ENCODE measurements at places on chromosomes 6 and 20.

GRCh38 chr20:56827763-56828162 lies 198.7 kb downstream of the TFAP2C start:
- no peak for DNase-seq

DNA sequence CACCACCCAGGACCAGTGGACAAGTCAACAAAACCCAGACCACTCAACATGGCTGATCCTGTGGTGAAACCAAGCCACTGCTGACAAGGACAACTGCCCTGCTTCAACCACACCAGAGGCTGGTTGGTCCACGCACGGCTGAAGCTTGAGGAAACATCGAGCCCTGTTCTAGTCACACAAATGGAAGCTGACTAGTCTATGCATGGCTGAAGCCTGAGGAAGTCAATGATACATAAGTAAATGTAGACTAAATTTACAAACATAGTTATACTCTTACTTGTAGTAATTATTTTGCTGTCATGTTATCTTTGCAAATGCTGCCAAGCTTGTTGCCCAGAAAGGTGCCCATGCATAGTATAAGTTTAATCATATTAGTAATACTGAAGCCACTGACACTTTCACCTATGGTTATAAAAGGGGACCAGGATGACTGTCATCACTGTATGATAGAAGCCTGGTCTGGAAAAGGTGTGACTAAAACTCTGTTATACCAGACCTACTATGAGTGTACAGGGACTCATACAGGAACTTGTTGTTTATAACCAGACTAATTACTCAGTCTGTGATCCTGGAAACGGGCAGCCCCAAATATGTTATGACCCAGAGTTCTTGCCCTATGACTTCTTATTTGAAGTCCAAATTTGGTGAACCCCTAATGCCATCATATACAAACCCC lies 5.6 kb downstream of the IL22RA2 start:
- DNase-seq: no peak

DNA sequence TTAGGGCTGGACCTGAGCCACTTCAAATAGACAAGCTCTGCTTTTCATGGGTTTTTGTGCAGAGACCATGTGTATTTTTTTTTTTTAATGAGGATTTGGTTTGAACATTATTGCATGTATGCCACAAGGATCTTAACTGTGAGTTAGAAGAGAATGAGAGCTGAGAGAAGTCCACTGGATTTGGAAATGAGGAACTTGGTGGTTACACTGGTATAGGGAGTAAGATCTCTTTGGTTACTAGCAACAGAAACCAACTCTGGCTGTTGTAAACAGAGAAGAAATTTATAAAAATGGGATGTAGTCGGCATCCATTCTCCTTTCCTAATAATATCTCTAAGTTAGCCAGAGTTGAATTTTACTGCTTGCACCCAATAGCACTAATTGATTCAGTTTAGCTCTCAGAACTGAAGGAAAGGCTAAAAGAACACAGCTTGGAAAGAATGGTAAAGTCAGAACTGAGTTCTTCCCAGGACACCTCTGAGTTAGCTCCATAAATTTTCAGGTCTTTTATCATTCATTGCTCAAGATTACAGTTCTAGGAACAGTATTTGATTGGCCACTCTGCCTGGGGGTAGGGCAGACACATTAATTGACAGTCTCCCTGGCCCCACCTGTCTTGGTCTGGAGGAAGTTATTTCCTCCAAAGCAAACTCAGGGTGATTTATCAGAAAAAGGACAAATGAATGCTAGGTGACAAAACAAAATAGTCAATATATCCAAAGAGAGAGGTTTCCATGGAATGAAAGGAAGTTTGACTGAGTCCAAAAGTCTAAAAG lies 3.9 kb upstream of the WFDC2 start:
- DNase-seq: no peak

- DNase-seq: no peak
Measured at GRCh38 chr6:12937971-12938370, 221.4 kb downstream of the PHACTR1 start.

- no peak for DNase-seq
Measured at GRCh38 chr6:136866872-136867416, 44.6 kb downstream of the PEX7 start.

- DNase-seq: no peak
Measured at GRCh38 chr6:163876391-163876790, 461.9 kb downstream of the QKI start.

DNA sequence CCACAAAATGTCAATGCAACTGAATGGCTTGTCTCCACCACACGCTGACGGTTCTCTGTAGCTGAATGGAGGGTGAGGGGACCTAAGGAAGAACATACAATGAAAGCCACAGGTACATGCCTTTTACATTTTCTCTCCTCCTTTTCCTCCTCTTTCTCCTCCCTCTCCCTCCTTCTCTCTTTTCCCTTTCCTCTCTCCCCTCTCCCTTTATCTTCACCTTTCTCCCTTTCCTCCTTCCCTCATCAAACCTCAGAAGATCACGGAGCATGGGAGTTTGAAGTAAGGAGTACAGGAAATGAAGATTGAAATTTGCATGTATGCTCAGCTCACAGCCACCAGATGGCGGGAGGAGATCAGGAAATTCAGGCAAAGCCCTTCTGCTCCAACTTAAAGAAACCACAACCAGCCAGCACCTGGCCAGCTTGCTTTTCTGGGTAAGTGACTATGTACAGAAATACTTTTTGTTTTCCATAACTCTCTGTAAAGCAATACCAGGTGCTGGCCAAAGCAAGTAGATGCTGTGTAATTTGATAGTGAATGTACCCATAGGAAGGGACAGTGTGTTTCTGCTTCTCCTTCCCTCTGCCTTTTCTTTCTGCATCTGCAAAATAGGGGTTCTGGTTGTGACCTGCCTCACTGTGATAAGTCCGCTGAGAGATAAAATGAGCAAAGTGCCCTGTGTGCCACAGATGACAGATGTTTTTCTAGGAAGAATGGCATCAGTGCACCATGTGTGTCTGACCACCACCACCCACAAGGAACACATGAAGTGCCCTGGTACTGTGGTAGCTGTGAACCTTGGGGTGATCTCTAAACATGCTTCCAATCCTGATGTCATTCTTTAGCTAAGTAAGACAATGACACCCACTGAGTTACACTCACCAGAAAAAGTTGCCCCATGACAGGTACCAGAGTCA lies 18.6 kb upstream of the FOXO3 start:
- peak; percentile 51 for DNase-seq

DNA sequence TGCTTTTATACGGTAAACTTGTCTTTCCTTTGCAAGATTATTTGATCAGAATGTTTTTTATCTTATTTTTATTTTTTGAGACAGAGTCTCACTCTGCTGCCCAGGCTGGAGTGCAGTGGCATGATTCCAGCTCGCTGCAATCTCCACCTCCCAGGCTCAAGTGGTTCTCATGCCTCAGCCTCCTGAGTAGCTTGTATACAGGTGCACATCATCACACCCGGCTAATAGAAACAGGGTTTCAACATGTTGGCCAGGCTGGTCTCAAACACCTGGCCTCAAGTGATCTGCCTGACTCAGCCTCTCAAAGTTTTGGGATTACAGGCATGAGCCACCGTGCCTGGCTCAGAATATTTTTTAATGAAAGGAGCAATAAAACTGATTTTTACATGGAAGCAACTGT lies 8.9 kb upstream of the LPIN3 start:
- DNase-seq: no peak

DNA sequence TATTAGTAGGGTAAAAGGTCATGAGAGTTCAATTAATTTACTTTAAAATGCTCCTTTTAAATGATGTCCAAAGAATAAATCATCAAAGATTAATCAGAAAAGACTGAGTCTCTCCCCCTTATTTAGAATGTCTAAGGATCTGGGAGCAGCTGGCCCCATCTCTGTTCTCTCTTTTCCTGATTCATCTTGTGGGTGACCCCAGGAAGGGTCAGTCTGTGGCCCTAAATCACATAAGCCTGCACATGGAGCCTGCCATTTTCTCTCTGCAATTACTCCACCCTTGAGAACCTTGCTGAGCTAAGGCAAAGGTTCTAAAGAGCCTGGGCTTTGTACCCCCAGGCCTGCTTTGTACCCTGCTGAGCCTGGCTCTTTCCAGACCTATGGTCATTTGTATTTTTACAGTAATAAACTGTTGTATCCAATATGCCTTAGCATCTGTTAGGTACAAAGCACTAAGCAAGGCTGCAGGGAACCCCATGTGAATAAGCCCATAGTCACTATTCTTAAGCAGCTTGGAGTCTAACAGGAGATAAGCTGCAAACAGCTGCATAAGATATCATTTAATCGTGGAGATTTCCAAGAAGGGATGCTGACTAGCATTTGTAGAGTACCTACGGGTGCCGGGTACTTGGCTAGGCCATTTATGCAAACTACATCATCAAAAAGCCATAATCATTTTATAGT lies 431.0 kb upstream of the MARCKS start:
- no peak for DNase-seq
